ENCODE measurements at places on chromosomes 3 and 15.

DNA sequence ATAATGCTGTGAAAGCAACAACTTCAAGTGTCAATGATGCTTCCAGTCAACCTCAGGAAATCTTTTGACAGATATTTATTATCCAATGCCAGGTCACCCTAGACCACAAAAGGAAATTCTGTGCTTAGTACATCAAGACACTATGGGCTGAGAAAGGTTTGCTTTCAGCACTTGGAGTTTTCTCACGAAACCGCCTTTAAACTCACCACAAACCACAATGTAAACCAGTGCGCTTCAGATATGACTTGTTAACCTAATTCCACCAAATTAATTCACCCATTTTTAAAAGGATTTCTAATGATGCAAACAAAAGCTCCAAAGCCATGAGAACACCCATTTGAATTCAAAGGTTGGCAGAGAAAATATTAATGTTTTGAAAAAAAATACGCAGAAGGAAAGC lies 292.9 kb upstream of the NR2F2 start:
- no peak for DNase-seq

DNA sequence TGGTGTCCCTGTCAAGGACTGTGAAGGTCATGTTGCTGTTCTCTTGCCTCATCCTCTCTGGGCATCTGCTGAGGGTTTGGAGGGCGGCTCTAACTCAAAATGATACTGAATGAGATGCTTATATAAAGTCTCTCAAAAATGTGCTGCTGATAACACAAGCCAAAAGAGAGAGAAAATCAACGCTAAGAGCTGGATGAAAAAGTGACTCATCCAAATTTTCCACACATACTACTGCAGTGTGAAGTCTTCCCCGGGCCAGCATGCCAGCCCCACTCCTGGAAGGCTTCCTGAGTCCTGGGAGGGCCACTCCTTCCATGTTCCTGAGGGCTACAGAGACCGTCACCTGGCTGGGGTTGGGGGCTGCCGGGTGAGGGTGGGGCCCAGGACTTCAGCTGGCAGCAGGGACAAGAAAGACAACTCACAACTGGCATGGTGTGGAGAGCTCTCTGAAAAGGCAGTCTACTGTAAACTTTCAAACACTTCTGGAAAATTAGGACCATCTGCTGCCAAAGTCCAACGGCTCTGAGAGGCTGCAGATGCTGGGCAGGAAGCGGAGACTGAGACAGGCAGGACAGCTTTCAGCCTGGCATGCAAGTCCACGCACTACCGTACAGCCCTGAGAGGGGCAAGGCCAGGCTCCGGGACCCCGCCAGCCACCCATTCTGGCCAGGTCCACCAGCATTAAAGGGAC lies 200.3 kb downstream of the ADAMTS17 start:
- no peak for DNase-seq

GRCh38 chr3:135581806-135582205 lies 383.7 kb upstream of the PPP2R3A start:
- no peak for DNase-seq

GRCh38 chr3:129701161-129701560 lies 94.7 kb upstream of the PLXND1 start:
- DNase-seq = no peak

- DNase-seq = no peak
These were observed 259.6 kb downstream of the XXYLT1 start for GRCh38 chr3:195011231-195011834.

DNA sequence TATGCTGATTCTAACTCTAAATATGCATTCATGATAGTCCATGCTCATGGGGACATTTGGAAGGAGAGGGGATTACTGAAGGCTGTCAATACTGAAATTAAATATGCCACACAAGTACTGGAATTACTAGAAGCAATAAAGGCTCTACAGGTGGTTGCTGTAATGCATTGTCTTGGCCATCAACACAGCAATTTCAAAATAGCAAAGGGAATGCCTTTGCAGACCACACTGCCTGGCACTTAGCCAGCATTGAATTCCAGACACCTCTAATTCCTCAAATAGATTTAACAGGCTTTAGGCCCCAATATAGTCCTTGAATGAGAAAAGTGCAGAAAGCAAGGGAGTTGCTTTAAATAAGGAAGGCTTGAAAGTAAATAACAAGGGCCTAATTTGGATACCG lies 115.8 kb upstream of the PLCL2 start:
- no peak for DNase-seq

- DNase-seq = no peak
These were observed 26.3 kb downstream of the FEM1B start for GRCh38 chr15:68303560-68304436.

GRCh38 chr3:63662011-63662410 lies 9.5 kb downstream of the SNTN start:
- DNase-seq = no peak

DNA sequence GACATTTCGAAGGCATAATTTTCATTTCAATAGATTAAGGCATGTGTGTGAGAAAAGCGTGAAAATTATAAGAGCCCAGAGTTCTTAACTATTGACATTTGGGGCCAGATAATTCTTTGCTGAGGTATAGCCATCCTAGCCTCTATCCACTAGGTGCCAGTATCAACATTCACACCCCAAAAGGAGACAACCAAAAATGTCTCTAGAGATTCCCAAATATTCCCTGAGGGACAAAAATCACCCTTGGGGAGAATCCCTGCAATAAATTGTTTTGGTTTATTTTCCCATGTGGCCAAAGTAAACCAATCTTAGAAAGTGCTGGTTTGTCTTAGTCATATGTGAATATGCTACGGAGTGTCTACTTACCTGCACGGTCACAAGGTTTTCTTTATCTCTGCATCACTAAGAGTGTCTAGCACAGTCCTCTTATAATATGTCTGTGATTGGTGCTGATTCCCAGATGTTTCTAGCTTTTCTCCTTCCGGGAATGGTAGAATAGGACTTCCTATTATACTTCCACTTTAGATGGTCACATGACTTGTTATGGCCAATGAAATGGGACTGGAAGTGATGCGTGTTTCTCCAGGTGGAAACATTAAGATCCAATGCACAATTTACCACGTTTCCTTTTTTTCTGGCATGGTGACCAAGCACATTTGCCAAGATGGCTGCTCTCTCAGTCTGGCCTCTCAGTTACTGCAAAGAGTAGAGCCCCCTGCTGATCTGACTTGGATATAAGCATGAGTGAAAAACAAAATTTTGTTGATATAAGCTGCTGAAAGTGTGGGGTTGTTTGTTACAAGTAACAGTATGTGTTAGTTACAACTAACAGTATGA lies 8.0 kb upstream of the KBTBD8 start:
- DNase-seq = no peak

DNA sequence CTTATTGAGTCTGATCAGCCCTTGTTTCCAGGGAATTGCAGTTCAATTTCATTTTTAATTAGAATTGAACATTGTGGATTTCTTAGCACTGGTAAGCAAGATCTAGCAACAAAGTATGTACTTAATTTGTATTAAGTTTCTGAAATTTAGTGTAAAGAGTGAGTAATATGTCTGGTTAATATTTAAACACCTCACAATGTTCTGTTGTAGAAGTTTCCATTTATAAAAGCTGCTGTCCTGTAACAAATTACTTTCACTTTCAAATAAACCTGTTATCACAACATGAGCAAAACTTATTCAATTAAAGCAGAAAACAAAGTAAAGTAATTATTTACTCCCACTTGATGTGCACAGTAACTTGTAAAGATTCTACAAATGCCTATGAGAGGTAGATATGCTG lies 448.5 kb downstream of the NAALADL2 start:
- no peak for DNase-seq

Data from esophagus squamous epithelium (tissue), 5 donors.